ENCODE measurements at places on chromosomes 12 and 14.

- DNase-seq, result peak; percentile 25
Measured at GRCh38 chr12:132222096-132222807, 78.0 kb downstream of the NOC4L start.

- DNase-seq, result no peak
Measured at GRCh38 chr12:25718081-25718731, 165.1 kb upstream of the LMNTD1 start.

GRCh38 chr14:69685218-69685616, 73.8 kb downstream of the SUSD6 start:
- peak; percentile 81 for DNase-seq

GRCh38 chr12:10072131-10072530, 26.7 kb downstream of the CLEC1A start:
- DNase-seq, result no peak

GRCh38 chr14:55473786-55474185, 33.4 kb upstream of the TBPL2 start:
- no peak for DNase-seq

GRCh38 chr14:54651649-54652048, 84.7 kb downstream of the SAMD4A start:
- no peak for DNase-seq

DNA sequence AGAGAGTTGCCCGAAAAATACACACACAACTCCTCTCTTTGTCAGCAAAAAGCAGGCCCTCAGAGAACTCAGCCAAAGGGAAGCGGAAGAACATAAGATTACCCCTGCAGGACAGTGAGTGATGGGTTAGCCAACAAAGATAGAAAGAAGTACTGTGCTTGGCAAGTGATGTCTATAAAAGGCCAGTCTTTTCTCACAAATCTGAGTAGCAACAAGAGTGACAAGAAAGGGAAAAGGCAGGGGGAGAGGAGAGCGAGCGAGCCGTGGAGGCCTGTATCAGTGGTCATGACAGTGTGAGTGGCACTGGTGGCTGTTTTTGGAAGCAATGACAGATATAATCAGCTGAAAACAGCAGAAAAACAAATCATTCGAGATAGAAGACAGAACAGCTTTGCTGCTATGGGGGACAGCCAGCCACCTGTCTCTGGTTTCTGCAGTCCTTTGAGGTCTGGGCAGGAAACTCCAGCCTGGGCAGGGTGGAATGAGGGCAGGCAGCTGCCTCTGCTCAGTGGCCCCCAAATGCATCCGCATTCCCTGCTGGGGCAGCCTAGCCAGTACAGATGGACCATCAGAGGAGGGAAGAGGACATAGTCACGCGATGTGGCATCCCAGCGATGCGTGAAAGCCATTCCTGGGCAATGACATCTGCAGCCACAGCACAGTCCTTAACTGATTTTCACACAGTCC, 74.7 kb downstream of the TRIM9 start:
- DNase-seq, result no peak

- no peak for DNase-seq
Measured at GRCh38 chr12:63876980-63877379, 32.5 kb downstream of the SRGAP1 start.

DNA sequence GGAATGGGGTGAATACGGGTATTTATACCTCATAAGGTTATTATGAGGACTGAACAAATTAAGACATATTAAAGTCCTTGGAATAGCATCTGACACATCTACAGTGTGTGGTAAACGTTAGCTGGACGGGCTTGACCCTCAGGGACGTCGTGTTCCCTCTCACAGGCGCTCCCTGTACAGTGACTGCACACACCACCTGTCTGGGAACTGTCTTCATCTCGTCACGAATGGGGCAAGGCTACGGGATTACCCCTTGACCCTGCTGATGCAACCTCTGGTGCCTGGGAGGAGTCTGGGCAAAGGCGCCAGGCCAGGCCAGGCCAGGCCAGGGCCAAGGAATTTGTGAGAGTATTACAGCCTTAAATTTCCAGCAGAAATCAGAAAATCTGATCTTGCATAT, 191.1 kb downstream of the CALM1 start:
- DNase-seq, result no peak

DNA sequence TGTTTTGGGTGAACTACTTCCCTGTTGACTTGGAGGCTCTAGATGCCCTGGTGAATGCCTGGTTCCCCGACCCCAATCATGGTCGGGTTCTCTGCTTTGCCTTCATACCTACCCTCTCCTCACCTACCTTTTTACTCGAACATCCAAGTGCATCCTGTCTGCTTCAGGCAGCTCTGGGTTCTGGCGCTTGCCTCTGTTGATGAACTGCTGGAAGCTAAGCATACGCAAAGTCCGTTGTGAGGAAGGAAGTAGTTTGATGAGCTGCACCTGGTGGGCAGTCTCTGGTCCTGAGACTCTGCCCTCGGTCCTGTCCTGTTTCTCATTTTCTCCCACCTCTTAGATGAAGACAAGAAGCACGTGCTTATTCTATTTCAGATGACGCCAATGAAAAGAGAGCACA, 13.6 kb downstream of the KCNH3 start:
- DNase-seq, result no peak

GRCh38 chr14:104794631-104794992, 936 bp downstream of the AKT1 start:
- no peak for DNase-seq

DNA sequence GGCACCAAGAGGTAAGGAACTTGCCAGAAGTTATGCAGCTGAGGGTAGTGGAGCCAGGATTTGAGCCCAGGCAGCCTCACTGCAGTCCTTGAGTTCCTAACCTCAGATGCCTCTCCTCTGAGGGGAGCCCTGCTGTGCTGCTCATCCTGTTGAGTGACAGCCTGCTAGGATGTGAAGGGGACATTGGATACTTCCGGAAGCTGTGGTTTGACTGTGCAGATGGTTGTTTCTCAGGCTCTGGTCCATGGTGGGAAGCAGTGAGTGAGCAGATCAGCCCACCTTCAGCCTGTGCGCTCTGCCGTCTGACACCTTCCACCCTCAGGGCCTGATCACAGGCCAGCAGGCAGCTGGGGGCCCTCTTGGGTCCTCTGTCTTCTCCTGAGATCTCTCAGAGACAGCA, 253.2 kb downstream of the CACNA1C start:
- DNase-seq, result no peak

DNA sequence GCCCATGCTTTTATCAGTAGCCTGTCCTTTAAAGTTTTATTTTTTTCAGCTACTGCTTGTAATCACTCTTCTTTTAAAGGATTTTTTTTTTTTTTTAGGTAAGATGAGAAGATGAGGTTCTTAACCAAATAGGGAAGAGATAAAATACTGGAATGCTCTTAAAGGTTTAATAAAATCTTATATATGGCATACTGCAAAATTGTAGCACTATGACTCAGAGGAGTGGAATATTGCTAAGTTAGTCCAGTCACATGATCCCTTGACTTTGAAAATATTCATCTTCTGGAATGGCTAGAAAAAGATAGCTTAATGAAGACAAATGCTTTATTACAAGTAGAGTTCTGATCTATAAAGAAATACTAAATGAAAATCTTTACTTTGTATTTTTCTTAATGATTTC, 116.6 kb downstream of the NAV3 start:
- DNase-seq, result no peak

GRCh38 chr12:104219361-104219892, 3.8 kb downstream of the TXNRD1 start:
- no peak for DNase-seq

DNA sequence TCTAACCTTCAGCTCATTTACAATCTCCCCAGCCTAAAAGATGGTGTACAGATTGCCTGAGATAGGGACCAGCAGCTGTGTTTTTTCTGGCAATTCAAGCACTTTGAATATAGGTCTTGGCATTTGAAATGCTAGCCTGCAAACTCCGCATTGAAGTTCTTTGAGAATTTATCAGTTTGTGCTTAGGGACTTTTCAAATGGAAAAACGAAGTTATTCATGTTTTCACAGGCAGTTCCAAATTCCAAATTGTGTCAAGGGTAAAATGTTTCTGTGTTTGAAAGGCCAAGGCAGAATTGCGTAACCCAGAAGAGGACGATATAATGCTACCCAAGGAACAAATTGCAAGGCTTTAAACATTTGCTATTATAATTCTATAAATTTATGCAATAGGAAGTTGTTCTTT, 168.9 kb upstream of the RASSF8 start:
- DNase-seq, result no peak

- DNase-seq, result no peak
Measured at GRCh38 chr12:26338586-26339572, 143.5 kb downstream of the SSPN start.

DNA sequence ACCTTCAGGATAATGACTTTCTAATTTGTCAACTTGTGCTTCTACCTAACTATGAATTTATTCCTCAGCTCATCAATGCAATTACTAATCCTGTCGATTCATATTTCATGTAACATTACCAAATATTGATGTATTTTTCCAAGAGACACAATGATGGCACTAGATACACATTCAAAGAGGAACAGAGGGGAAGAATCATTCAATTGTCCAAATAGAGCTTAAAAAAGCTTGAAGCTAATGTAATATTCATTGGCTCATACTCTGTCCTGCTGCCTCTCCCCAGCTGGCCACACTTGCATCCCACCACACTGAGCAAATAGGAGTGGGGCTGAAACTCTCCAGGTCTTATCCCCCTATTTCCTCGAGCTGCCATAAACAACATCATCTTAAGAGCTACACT, 9.3 kb downstream of the TESPA1 start:
- no peak for DNase-seq

DNA sequence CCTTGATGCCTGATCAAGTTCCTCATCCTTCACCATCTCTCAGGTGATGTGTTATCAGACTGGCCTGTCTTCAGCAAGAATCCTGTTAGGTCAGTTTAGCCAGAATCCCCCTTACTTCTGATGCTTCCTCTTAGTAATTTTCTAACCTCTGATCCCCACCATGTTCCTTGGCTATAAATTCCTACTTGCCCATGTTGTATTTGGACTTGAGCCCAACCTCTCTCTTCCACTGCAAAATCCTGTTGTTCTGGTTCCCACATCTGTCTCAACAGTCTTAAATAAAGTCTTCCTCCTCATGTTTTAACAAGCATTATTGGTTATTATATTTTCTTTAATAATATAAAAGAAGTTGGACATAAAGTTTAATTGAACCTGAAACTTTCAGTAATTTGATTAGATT, 987.8 kb upstream of the USP15 start:
- DNase-seq, result no peak

DNA sequence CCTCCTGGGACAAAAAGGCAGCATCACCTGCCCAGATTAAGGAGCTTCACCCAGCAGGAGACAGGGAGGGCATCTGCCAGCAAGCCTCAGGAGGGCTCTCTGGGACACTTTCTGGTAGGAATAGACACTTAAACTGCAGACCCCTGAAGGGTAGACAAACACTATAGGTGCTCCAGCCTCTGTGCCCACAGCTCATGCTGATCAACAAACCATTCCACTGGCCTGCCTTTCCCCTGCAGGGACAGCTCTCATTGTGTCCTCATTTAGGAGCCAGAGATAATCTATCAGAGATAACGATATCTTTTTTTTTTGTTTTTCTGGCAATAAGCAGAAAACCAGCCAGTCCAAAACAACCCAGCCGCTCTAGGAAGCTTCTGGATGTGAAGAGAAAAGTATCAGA, 251.8 kb upstream of the CCDC196 start:
- DNase-seq, result no peak

- peak; percentile 41 for DNase-seq
Measured at GRCh38 chr12:6950401-6950801, 755 bp upstream of the PTPN6 start.

- peak; percentile 100 for DNase-seq
Measured at GRCh38 chr12:123232807-123233504, at the start of the genes MPHOSPH9 and MTRFR. Gene MPHOSPH9, minus strand, starts transcription at chr12:123233141. Its CDS starts 2,777 bp downstream, at chr12:123230364. Gene MTRFR, plus strand, starts transcription at chr12:123233436. Its CDS starts 20,239 bp downstream, at chr12:123253675.

- no peak for DNase-seq
Measured at GRCh38 chr12:53804429-53804828, 52.6 kb upstream of the CISTR start.

GRCh38 chr14:90924621-90925340, 108.6 kb upstream of the TTC7B start:
- no peak for DNase-seq

- no peak for DNase-seq
Measured at GRCh38 chr12:96352161-96352835, 47.9 kb downstream of the CDK17 start.

DNA sequence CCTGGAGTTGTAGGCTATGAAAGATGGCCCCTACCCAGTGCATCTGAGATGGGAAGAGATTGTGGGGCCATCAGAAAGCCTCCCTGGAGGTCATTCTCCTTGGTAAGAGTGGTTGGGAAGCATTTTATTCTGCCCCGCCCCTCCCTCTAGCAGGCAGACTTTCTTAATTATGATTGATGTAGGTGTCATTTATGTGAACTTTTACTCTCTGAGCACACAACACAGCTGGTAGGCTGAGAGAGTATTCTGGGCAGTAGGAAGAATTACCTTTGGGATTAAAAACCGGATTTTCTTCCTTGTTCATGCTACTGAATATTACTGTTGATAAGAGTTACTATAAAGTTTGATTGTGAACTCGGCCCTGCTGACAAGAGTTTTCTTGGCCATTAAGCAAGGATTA, 266.8 kb downstream of the TTC6 start:
- DNase-seq, result no peak

GRCh38 chr12:19709889-19710288, 270.6 kb downstream of the AEBP2 start:
- no peak for DNase-seq

DNA sequence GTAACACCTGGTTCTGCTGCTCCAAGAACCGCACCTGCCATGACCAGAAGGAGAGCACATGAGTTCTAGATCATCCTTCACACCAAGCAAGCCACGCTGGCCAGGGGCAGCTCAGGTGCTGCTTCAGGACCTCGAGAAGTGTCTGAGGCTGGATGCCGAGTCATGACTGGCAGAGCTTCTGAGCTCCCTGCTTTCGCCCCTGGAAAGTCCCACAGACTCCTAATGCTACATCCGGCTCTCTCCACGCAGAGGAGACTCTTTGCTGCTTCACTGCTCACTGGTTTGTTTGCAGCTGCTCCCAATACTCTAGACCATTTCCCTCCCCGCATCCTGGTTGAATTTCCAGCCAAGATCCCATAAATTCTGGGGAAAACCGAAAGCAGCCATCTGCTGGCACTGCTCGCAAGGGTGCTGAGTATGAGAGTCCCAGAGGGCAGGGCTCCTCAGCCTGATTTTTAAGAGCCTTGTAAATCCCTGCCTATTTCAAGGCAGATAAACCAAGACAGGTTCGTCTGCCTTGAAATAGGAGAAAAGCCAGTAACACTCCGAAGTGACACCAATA, 1.4 kb downstream of the KRT2 start:
- no peak for DNase-seq

DNA sequence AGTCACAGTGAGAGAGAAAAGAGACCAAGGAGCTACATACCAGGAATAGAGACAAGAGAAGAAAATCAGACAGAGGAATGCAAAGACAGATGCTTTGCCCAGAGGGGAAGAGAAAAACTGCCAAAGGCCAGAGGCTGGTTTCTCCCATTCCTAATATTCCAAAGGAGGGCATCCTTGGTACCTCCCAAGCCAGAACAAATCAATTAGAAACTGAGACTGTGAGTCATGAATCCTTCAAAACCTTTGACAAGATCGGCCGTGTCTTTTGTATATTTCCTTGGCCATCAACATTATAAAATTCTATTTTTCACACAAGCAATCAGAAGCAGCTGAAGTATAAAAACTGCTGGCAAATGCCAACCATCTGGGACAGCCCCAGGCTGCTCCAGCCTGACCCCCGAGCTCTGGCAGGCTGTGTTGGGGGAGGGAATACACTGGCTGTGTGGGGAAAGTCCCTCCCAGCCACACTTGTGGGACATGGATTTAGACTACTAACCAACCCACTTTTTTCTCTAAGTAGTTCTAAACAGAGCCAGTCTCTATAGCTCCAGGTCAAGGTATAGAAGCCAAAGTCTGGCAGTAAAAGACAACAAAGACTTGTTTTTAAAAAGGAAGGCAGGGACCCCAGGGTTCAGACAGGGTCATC, 13.7 kb downstream of the POMT2 start:
- DNase-seq, result no peak

GRCh38 chr12:70661466-70662161, 24.4 kb upstream of the PTPRB start:
- DNase-seq, result no peak

Data from CD4-positive, alpha-beta T cell treated with Interleukin-15 for 4 hours (primary cell).